ENCODE measurements at places on chromosomes 11 and 22. TPM values are rescaled to one million over a fixed set of nuclear protein-coding genes. Genes with fewer than 3 reads are reported as not detected.

DNA sequence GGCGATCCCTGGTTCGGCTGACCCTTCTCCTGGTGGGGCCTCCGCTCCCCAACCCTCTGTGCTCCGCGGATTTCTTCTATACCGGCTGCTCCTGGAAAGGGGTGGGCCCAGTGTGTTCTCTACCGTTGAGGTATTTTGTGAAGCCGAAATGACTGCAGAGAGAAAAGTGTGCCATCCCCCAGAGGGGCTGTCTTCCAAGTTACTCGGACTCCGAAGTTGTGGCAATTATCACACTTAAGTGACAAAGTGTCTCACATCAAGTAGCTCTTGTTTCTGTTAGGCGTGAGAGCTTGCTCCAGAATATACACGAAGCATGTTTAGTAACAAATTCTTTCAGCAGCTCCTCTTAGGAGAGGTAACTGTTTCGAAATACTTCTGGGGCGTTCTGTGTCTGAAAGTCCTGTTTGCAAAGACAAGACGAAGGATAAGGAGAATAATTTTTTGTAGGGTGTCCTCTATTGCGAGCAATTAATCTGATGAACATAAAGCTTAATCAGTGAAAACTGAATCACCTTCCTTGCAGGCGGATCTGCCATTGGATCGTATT lies 434 bp downstream of the XPNPEP3 start:
- no peak for DNase-seq
- H3K4me3 ChIP-seq = peak overlapping the region; percentile 99
- peak overlapping the region; percentile 100 for H3K27ac ChIP-seq
- peaks cover 16% of the 10 kb centered on the region for H3K4me1 ChIP-seq

- H3K36me3 ChIP-seq = no peaks in the 10 kb centered on the region
- H3K4me1 ChIP-seq = no peaks in the 10 kb centered on the region
- DNase-seq = no peak
- H3K27ac ChIP-seq = no peak overlapping the region
Observed at GRCh38 chr11:112529071-112529470, 268.4 kb upstream of the PLET1 start.

- no peak overlapping the region for H3K27ac ChIP-seq
- H3K4me3 ChIP-seq = no peak overlapping the region
- H3K36me3 ChIP-seq = no peaks in the 10 kb centered on the region
- peaks cover 40% of the 10 kb centered on the region for H3K27me3 ChIP-seq
Observed at GRCh38 chr11:32231909-32232493, 141.1 kb downstream of the RCN1 start.

Gene CLMP
- not detected for total RNA-seq

DNA sequence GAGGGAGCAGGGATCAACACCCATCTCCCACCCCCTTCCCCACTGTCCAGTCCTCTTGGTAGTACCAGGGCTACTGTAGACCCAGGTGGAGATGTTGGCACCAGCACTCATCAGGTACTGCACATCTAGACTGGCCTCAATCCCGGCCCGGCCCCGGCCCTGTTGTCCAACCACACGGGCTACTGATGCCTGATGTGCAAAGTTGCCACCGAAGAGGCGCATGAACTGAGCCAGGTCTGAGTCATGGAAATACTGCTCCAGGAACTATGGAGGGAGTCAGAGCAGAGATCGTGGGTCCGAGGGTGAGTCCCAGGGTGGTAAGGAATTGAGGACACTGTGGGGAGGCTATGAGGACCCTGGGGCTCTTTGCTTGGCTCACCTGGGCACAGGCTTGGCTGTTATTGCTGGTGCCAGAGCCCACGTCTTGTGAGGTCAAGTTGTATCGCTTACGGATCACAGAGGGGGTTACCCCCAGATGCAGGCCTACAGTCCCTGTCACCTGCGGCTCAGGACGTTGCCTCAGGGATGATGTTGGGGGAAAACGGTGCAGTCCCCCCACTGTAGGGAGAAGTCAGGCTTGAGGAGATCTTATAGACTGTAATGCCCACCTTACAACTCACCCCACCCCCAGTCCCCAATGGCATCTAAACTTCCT lies 2.5 kb downstream of the TPP1 start:
- H3K4me1 ChIP-seq = no peaks in the 10 kb centered on the region
- H3K27ac ChIP-seq = no peak overlapping the region
- no peak overlapping the region for H3K4me3 ChIP-seq
- DNase-seq = no peak
- H3K27me3 ChIP-seq = no peaks in the 10 kb centered on the region

Gene MUC15
- not detected for total RNA-seq

Gene EHF
- 286 TPM for total RNA-seq

DNA sequence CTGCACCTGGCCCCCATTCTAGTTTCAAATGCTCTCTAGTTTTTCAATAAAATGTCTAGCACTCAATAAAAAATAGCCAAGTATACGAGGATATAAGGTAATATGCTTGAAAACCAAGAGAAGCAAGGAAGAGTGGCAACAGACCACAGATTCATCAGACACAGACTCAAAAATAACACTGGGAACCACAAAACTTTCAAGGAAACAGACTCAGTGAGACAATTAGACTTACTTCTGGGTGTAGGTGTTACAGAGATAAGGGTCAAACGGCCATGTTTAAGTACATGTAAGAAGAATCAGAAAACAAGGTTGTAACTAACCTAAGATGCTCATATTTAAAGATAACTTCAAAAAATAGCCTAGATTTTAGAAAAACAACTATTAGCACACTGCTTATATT lies 67.0 kb downstream of the TRMU start:
- no peaks in the 10 kb centered on the region for H3K27me3 ChIP-seq
- H3K27ac ChIP-seq = no peak overlapping the region
- no peaks in the 10 kb centered on the region for H3K4me1 ChIP-seq
- DNase-seq = no peak
- no peak overlapping the region for H3K4me3 ChIP-seq
- no peaks in the 10 kb centered on the region for H3K36me3 ChIP-seq

DNA sequence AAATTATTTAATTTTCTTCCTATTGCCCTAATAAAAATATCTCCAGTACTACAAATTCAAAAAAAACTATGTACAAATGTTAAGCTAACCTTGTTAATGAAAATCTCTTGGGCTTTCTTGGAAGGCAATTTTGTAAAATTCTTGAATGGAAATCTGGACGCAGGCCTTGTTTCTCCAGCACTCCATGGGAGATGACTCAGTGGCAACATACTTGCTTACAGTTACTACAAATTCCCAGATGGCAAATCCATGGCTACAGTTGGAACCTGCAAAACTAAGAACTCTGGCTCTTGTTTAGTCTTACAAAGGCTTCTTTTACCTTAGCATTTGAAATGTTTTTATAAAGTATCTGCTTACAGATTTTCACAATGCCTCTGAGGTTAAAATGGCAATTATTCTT lies 725.2 kb downstream of the DLG2 start:
- DNase-seq = no peak
- H3K4me3 ChIP-seq = no peak overlapping the region
- H3K27me3 ChIP-seq = no peaks in the 10 kb centered on the region
- H3K36me3 ChIP-seq = no peaks in the 10 kb centered on the region
- H3K4me1 ChIP-seq = no peaks in the 10 kb centered on the region
- no peak overlapping the region for H3K27ac ChIP-seq

DNA sequence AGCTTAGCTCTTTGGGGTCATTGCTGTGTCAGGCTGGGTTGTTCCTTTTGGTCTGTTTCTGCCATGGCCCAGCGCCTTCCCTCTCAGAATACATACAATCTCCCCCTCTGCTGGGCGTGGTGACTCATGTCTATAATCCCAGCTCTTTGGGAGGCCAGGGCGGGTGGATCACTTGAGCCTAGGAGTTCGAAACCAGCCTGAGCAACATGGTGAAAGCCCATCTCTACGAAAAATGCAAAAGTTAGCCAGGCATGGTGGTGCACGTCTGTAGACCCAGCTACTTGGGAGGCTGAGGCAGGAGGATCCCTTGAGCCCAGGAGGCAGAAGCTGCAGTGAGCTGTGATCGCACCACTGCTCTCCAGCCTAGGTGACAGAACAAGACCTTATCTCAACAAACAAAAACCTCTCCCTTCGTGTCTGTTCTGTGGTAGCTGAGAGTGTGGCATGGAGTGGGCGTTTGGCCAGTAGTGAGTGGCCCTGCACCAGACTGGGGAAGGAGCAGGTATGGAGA lies 46.7 kb upstream of the RAB1B start:
- no peak overlapping the region for H3K4me3 ChIP-seq
- peaks cover 8% of the 10 kb centered on the region for H3K4me1 ChIP-seq
- DNase-seq = no peak
- no peaks in the 10 kb centered on the region for H3K27me3 ChIP-seq
- peaks cover 5% of the 10 kb centered on the region for H3K36me3 ChIP-seq
- H3K27ac ChIP-seq = no peak overlapping the region

Gene KRTAP5-8
- not detected for total RNA-seq

- no peaks in the 10 kb centered on the region for H3K4me1 ChIP-seq
- no peak for DNase-seq
- H3K27me3 ChIP-seq = no peaks in the 10 kb centered on the region
- peak overlapping the region; percentile 87 for H3K4me3 ChIP-seq
- peaks cover 12% of the 10 kb centered on the region for H3K36me3 ChIP-seq
- peak overlapping the region; percentile 26 for H3K27ac ChIP-seq
Observed at GRCh38 chr11:33016654-33017053, 976 bp downstream of the DEPDC7 start.

Gene MOGAT2
- not detected for total RNA-seq

GRCh38 chr22:38449776-38450175 lies 5.2 kb downstream of the KCNJ4 start:
- peaks cover 85% of the 10 kb centered on the region for H3K27me3 ChIP-seq
- no peaks in the 10 kb centered on the region for H3K4me1 ChIP-seq
- H3K27ac ChIP-seq = no peak overlapping the region
- no peak for DNase-seq

- no peak overlapping the region for H3K4me3 ChIP-seq
- H3K4me1 ChIP-seq = no peaks in the 10 kb centered on the region
- H3K27me3 ChIP-seq = no peaks in the 10 kb centered on the region
- no peak overlapping the region for H3K27ac ChIP-seq
Observed at GRCh38 chr11:96815236-96815635, 425.4 kb downstream of the JRKL start.

- H3K4me1 ChIP-seq = no peaks in the 10 kb centered on the region
- H3K4me3 ChIP-seq = no peak overlapping the region
- H3K36me3 ChIP-seq = no peaks in the 10 kb centered on the region
Observed at GRCh38 chr11:105399511-105399910, 210.4 kb upstream of the GRIA4 start.

Gene OOSP1
- total RNA-seq = not detected

Gene MS4A6A
- total RNA-seq = not detected

Gene OPCML
- total RNA-seq = not detected

DNA sequence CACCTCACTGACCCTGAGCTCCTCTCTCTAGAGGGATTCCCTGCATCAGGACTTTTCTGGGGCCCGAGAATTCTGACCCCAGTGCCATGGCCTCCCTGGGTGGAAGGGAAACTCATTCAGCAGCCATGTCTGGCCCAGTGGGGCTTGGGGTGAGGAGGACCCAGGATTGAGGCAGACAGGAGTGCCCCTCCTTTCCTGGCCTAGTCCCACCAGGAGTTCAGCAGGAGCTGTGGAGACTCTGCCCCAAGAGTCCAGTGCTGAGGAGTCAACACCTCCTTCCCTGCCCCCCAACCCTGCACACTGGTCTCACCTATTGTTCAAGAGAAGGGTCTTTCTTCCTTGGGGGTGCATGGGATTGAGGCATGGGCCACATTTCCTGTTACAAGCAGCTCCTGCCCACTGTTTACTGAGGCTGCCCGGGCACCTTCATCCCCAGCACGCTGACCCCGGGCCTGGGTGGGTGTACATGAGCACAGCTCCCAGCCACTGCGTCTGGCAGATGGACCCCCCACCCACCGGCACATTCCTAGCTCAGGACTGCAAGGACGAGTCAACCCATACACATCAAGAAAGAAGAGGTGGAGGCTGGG lies 33.9 kb downstream of the ALX4 start:
- H3K27me3 ChIP-seq = peaks cover 21% of the 10 kb centered on the region
- H3K36me3 ChIP-seq = no peaks in the 10 kb centered on the region
- DNase-seq = no peak
- no peaks in the 10 kb centered on the region for H3K4me1 ChIP-seq

GRCh38 chr11:10498426-10499250 lies 42.3 kb downstream of the RNF141 start:
- no peak for DNase-seq
- H3K36me3 ChIP-seq = no peaks in the 10 kb centered on the region
- H3K4me1 ChIP-seq = no peaks in the 10 kb centered on the region
- no peaks in the 10 kb centered on the region for H3K27me3 ChIP-seq
- H3K27ac ChIP-seq = no peak overlapping the region

Gene INS
- not detected for total RNA-seq

- peak; percentile 45 for DNase-seq
- peaks cover 16% of the 10 kb centered on the region for H3K4me1 ChIP-seq
- H3K27ac ChIP-seq = no peak overlapping the region
- H3K4me3 ChIP-seq = no peak overlapping the region
Observed at GRCh38 chr22:45101515-45102227, 62.1 kb upstream of the NUP50 start.

- H3K27me3 ChIP-seq = no peaks in the 10 kb centered on the region
- H3K27ac ChIP-seq = no peak overlapping the region
- peak; percentile 87 for DNase-seq
Observed at GRCh38 chr11:72831521-72832300, 17.5 kb downstream of the ATG16L2 start.

- H3K36me3 ChIP-seq = peaks cover 25% of the 10 kb centered on the region
- H3K27ac ChIP-seq = no peak overlapping the region
- H3K27me3 ChIP-seq = no peaks in the 10 kb centered on the region
- peaks cover 34% of the 10 kb centered on the region for H3K4me1 ChIP-seq
- no peak overlapping the region for H3K4me3 ChIP-seq
Observed at GRCh38 chr11:68377389-68377795, 65.0 kb downstream of the LRP5 start.

- H3K4me1 ChIP-seq = no peaks in the 10 kb centered on the region
- H3K27ac ChIP-seq = no peak overlapping the region
- H3K4me3 ChIP-seq = no peak overlapping the region
- DNase-seq = no peak
Observed at GRCh38 chr11:84524422-84525051, 1102.6 kb downstream of the DLG2 start.

Gene MFRP
- total RNA-seq = not detected

Gene FOLH1
- total RNA-seq = 0.81 TPM

DNA sequence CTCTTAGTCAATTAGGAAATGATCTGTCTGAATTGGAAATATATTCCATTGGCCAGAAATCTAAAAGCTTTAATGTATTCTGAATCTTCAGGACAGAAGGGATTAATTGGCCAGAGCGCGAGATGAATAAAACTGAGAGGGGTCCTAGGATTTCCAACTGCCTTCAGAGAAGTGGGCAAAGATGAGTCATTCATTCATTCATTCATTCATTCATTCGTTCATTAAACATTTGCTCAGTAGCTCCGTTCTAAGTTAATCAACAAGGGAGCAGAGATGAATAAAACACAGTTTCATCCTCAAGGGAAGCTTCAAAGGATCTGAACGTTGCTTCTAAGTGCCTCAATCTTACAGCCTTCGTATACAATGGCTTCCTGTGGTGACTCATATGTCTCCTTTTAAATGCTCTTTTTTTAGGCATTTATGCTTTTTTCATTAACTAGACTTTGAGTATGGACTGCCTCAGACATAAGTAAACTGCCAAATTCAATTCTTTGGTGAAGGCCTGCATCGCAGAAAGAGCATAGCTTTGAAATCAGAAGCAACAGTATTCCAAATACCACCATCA lies 537.4 kb upstream of the CCDC90B start:
- peaks cover 34% of the 10 kb centered on the region for H3K27me3 ChIP-seq
- H3K4me3 ChIP-seq = no peak overlapping the region
- H3K36me3 ChIP-seq = no peaks in the 10 kb centered on the region
- no peaks in the 10 kb centered on the region for H3K4me1 ChIP-seq

Gene FOLR3
- total RNA-seq = not detected

Gene ZNF280A
- total RNA-seq = not detected
